ENCODE measurements at places on chromosomes 4 and X.

GRCh38 chr4:101035487-101035886 is 311.8 kb downstream of the PPP3CA start:
- DNase-seq, result no peak

DNA sequence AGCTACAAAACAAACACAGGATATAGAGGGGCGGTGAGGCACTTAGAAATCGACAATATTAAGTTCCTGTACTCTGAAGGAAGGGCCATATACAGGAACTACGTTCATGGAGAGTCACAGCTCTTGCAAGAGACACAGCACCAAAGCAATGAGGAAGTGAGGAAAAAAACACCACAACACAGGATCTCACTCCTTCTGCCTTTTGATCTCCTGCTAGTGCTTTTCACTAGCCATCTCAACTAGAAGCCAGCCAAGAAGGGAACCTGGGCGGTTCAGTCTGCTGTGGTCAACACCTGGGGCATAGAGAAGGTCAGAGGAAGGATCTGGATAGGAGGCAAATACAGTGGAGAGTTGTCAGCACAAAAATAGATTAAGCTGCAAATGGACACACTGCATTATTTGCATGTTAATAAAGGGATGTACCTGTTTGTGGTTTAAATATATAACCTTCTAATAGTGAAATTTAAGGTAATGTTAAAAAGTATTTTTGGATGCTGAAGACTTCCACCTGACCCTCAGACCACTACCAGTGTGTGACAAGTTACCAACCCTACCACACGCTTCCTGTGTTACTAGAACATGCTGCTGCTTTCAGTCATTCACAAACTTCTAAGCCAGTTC is 104.6 kb downstream of the DTHD1 start:
- DNase-seq, result no peak

- no peak for DNase-seq
Measured at GRCh38 chr4:61200187-61200915, at the start of gene ADGRL3. TSS of gene ADGRL3 (plus strand) at chr4:61200326.

DNA sequence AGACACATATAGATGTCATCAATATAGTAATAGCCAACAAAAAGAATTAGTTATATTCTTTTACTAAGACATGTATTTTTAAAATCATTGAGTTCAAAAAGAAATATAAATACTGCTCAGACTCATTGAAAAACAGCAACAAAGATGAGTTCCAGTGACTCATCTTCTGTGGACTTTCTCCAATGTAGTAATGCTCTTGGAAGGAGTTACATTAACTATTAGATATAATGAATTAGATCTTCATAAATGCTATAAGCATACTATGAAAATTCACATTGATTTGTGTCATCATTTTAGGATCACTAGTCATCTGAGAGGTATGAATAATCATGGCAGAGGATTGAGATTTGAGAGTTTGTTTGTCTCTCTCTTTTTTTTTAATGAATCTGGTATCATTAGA is 547.8 kb upstream of the PCDH7 start:
- no peak for DNase-seq

- DNase-seq, result no peak
Measured at GRCh38 chr4:53497487-53498244, 93.6 kb downstream of the LNX1 start.

GRCh38 chr4:77618383-77619241 is 13.0 kb downstream of the CXCL13 start:
- DNase-seq, result peak; percentile 19

GRCh38 chrX:104318330-104319009 is 63.7 kb upstream of the ESX1 start:
- no peak for DNase-seq

- no peak for DNase-seq
Measured at GRCh38 chrX:10615931-10616774, 4.2 kb downstream of the MID1 start.

- no peak for DNase-seq
Measured at GRCh38 chr4:182975806-182976205, 58.6 kb upstream of the DCTD start.

- DNase-seq, result no peak
Measured at GRCh38 chr4:188960411-188961093, 821.3 kb downstream of the TRIML1 start.

- no peak for DNase-seq
Measured at GRCh38 chr4:168831585-168831918, 178.5 kb downstream of the CBR4 start.

DNA sequence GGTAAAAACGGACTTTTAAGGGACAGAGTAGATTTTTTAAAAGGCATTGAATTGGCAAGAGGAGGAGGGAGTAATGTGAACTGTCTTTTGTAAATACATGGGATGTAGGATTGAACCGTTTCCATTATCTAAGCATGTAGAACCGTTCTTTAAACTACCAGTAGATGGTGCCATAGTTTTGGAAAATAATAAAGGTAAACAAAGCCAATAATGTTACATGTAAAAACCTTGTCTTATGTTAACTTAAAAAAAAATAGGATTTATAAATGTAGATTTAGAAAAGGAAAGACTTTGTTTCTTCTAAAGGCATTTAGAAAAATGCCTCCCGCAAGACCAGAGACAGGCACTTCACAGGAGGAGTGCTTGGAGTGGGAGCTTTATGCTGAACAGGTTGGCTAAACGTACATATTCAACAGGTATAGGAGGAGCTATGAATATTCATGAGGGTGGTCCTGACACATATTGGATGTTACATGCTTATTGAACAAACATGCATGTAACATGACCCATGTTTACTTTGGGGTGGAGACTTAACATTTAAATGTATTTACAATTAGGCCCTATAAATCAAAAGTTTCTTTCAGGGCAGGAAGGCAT is 45.5 kb upstream of the FAM241A start:
- DNase-seq, result no peak

DNA sequence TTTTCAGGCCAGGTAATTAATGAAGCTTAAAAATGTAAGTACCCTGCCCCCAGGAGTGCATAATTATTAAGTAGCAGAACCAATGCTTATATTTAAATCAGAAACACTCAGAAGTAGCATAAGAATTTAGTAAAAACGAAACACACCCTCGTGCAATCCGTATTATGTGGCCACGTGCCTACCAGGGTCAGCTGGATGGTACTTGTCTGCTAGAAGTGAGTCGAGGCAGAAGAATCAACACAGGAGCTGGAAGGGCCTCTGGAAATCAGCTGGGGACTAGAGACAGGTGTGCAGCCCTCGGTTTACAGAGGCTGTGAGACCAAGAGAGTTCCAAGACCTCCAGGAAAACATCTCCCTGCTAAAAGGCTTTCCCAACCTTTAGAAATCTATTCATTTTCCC is 559 bp upstream of the FAM47E start:
- no peak for DNase-seq

DNA sequence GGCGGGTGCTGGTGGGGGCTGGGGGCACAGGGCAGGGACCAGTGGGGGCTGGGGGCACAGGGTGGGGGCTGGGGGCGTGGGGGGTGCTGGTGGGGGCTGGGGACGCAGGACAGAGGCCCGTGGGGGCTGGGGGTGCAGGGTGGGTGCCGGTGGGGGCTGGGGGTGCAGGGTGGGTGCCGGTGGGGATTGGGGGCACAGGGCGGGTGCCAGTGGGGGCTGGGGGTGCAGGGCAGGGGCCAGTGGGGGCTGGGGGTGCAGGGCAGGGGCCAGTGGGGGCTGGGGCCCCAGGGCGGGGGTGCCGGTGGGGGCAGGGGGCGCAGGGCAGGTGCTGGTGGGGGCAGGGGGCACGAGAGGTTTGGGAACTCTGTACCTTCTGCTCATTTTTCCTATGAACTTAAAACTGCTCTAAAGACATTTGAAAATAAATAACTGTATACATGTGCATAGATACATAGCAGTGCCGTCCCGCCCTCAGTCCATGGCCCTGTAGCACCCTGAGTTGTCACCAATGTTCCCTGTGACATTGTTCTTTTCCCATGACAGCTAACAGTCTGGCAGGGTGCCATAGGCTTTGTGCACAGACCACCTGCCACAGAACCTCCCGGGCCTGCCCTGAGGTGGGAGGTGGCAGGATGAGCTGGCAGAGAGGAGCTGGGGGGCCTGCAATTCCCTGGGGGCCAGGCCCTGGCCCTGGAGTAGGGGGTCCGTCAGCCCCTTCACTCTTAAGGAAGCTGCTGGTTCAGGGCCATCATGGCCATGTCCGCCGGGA is 35.6 kb upstream of the ADRA2C start:
- no peak for DNase-seq

DNA sequence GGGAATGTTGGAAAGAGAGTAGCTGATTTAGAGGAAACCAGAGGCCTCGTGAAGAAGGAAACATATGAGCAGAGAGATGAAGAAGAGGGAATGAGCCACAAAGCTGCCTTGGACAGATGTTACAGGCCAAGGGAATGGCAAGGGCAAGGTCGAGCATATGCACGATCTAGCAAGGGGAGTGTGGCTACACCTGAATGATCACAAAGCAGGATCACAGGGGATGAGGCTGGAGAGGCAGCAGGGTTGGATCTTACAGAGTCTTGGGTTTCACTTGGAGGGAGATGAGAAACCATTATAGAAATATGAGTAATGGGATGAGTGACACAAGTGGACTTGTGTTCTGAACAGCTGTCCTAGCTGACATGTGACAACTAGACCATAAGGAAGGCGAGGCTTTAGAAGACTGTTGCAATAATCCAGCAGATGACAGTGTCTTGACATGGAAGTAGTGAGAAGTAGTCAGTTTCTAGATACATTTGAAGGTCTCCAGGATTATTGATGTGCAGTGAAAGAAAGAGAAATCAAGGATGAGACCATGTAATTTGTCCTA is 58.7 kb downstream of the RASGEF1B start:
- no peak for DNase-seq

DNA sequence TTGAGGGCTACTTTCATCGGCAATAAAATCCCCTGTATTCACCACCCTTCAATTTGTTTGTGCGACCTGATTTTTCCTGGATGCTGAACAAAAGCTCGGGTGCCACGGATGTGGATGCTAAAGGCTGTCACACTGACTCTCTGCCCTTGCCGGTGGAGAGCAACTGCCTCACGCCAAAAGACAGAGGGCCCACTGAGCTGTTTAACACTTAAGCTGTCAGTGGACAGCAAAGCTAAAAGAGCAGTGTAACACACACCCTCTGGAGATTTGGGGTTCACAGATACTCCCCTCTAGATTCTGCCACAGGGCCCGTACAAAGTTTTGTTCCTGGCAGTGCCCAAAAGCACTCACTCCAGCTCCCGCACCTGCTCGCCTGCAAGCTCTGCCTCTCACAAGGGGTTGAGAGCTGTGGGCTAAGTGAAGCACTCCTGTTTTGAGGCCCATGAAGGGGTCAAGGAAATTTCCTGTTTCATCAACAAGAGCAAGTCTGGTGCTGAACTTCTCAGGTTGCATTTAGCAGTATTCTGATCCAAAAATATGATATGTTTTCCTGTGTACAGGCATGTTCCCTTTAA is 1571.9 kb downstream of the ADGRL3 start:
- DNase-seq, result no peak

GRCh38 chr4:70667740-70668535 is 1.6 kb upstream of the JCHAIN start:
- no peak for DNase-seq

DNA sequence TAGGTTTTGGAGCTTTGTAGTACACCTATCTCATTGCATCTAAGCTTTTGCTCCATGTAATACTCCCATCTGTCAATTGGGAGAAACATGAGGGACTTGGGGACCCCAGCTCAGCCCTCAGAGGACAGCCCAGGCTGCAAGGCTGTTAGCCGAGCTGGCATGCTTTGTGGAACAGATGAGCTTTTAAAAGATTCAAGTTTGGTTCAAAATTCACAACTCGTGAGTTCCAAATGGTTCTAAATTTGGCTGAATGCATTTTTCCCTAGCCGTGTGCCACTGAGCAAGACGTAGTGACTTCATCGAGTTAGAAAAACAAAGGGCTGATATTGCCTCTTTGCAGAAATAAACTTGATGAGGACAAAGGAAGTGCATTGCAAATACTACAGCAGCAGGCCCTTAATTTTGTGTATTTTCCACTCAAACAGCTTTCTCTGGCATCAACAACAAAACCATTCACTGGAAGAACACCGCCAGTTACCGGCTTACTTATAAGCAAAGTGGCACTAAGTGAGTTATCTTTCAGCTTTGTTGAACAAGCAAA is 165.0 kb upstream of the HS3ST1 start:
- no peak for DNase-seq

- no peak for DNase-seq
Measured at GRCh38 chrX:124028182-124028581, 66.7 kb downstream of the STAG2 start.

- no peak for DNase-seq
Measured at GRCh38 chr4:1721666-1722550, 587 bp downstream of the TACC3 start.

DNA sequence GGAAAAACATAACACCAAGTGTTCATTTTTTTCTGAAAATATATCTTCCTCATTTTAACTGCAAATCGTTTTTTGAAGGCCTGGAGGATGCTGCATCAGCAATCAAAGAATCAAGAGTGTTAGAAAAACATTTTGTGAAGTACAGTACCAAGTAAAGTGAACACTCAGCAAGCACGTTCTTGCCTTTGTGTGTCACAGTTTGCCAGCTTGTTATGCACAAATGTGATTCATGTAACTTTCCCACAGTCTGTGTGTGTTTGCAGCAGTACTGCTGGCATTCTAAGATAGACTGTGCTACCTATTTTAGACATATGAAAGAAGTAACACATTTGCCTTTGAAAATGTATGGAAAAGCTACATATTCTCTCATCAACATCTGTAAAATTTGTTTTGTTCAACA is 1617.7 kb downstream of the RPA4 start:
- DNase-seq, result no peak

GRCh38 chrX:149939655-149939904 is 1.3 kb upstream of the EOLA2 start:
- DNase-seq, result no peak

DNA sequence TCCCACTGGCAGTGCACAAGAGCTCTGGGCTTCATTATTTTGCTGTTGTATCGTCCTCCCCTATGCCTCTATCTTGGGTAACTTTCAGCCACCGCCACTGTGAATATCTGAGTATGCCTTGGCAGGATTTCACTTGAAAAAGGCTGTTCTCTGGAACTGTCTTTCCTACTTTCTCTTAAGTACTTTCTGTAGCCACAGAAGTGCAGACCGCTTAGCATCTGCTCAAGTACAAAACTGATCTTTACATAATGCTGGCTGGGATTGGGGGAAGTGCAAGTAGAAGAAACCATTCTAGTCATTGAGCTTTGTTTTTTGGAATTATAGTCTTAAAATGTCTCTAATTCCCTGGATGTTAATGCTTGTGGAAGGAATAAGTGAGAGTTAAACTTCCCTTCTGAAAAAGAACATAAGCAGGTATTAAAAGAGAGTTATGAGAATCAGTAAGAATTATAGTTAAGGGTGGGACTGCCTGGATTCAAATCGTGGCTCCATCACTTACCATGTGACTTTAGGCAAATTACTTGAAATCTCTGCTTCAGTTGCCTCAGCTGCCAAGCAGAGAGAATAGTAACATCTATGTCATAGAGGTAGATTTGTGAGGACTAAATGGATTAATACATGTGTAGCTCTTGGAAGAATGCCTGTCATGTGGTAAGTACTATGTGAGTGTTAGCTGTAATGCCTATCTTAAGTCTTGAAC is 77.5 kb downstream of the MID1IP1 start:
- no peak for DNase-seq

- no peak for DNase-seq
Measured at GRCh38 chrX:85115252-85115651, 111.6 kb downstream of the APOOL start.

Data from stimulated activated CD4-positive, alpha-beta T cell treated with anti-CD3 and anti-CD28 coated beads, Interleukin-1b, Interleukin-23, amount 100 ng/mL, for 1 hour (primary cell).